Midbrain (tissue), 1 donor: ENCODE measurements at places on chromosomes 3 and 15.

GRCh38 chr3:136146981-136147729 is 49.0 kb downstream of the MSL2 start:
- DNase-seq = no peak

- no peak for DNase-seq
Observed at GRCh38 chr3:126121632-126122031, 37.7 kb upstream of the SLC41A3 start.

DNA sequence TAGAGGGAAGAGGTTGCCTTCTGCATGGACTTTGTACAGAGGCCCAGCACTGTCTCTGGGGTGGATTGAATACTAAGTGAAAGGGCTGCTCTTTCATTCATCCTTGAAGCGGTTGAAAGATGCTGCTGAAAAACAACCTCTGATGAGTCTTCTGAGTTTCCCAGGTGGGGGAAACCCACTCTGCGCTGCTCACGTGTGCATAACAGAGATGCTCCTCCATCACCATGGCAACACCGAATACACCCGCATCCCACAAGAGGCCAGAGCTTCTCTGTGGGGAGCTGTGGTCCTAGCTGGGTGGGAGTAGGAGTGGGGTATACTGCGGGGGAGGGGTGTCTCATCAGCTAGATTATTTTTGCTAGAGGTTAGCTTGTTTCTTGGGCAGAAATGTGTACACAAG is 6.1 kb upstream of the SYN2 start:
- DNase-seq = no peak

DNA sequence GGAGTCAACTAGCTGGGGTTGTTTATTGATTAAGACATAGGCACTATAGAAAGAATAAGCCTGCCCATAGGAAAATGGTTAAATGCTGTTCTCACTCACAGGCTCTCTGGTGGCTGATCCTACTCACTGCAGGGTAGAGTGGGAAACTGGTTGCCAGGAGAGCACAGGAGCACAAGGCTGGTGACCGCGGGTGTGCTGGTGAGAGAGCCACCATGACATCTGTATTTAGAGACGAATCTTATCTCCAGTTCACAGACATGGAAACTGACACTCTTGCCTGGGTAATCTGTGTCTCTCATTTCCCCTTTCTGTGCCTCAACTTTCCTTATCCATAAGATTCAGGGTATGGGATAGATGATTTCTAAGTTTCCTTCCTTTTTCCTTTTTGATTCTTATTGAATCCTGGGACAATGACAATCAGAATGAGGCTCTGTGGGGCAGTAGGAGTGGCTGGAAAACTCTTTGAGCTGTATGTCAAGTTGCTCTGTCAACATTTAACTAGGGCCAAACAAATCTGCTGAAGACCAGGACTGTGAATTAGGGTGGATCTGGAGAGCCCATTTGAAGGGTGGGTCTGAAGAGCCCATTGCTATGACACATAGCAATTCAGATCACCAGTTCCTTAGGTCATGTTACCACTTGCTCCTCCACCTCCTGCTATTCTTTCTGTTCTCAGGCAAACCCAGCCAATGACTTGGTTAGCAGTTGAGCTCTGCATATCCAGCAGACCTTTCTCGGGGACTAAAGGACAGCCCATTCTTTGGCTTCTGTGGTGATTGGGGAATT is 286.1 kb upstream of the TBL1XR1 start:
- DNase-seq = no peak

- no peak for DNase-seq
Observed at GRCh38 chr3:105579439-105579838, 212.7 kb downstream of the ALCAM start.

DNA sequence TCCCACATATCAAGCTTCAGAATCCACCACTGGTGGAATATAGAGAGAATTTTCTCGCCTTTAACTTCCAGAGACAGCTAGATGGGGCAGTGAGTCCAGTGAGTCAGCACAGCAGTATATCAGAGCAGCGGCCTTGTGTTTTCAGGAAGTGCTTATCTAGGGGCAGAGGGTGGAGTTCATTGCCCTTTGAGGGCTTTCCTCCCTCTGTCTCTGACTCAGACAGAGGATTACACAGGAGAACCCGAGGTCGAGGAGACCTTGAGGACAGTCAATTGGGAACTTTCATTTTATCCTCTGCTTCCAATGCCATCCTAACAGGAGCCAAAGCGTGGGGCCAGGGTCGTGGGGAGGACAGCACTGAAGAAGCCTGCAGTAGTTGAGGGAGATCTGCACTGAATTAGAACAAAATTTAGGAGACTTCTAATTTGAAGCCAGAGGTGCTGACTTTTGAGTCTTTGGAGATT is 109.6 kb upstream of the UMPS start:
- DNase-seq = no peak
